ENCODE measurements at places on chromosomes 1 and 21.

DNA sequence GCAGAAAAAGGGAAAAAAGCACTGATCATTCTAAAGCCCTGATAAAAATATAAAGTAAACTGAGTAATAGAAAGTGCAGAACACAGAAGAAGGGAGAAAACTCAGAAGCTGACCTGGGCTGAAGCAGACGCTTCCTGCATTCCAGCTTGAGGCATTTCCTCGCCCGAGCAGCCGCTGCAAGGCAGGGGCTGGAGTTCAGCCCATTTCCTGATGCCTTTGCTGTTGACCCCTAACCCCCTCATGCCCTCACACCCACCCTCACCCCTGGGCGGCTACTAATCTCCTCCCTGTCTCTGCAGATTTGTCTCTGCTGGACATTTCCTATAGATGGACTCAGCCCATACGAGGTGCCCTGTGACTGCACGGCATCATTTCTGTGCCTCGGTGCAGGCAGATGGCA, 227.8 kb downstream of the NPHP4 start:
- DNase-seq = no peak

GRCh38 chr1:207885129-207886032, 25.5 kb downstream of the CD34 start:
- DNase-seq = peak; percentile 61

GRCh38 chr1:186002406-186002805, 268.2 kb downstream of the HMCN1 start:
- DNase-seq = no peak

- DNase-seq = no peak
These were observed 6.4 kb downstream of the C1orf116 start for GRCh38 chr1:207026104-207026534.

GRCh38 chr21:42834726-42835191, 44.6 kb downstream of the WDR4 start:
- no peak for DNase-seq

- no peak for DNase-seq
These were observed 78.9 kb downstream of the MAP3K21 start for GRCh38 chr1:233406339-233406960.

DNA sequence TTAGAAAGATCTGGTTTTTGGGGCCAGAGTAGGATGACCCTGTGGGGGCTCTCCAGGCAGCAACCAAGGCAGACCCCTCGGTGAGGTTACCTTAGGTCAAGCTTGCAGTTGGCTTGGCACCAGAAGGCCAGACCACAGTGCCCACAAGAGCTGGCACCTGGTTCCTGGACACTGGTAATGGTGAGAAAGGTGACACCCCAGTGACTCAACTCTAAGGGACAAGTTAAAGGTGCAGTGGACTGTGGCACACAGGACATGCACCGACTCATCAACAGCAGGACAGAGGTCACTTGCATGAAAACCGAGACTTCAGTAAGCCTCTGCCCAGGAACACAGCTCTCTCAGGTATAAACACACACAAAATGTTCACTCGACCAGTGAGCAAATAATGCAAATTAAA, 6.7 kb downstream of the LRRC38 start:
- DNase-seq = no peak

DNA sequence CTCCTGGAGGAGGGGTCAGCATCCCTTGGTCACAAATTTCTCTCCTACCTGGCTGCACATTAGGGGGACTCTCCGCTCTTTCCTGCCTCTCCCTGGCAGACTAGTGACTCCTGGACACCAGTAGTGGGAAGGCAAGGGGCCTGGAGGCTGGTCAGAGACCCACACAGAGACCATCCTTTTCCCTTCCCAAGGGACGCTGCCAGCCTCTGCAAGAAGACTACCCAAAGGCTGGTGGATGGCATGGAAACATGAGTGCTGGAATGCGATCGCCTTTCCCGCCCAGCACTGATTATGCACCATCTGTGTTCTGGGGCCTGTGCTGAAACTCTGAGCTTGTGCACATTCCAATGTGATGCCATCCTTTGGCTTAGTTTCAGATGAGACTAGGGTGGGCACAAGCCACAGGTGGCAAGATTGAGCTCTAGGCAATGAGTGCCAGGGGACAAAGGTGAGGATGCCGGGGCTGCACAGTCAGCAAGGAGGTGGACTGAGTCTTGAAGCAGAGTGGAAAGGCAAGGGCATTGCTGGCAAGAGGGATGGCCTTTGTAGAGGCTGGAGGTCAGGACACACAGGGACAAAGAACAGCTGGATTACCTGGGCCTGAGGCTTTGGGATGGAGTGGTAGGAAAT, 12.6 kb upstream of the EPS8L3 start:
- DNase-seq = no peak

DNA sequence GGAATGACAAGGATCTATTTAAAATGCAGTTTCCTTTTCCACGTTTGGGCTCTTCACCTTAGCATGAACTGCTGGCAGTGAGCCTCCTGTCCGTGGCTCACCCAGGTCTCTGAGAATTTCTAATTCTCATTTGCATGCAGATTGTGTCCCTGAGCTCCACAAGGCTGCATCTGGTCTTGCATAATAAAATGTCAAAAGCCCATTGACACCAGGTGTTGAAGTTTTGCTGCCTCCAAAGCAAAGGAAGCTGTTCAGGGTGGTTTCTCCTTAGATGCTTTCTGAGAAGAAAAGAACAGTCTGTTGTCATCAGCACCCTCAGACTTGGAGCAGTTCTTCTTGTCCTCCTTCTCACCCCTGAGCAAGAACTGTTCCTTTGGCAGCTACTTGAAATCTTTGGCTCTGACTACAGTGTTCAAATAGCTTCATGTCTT, 433.1 kb upstream of the KAZN start:
- DNase-seq = no peak

- no peak for DNase-seq
These were observed 4.1 kb upstream of the AHCYL1 start for GRCh38 chr1:109980324-109981003.

GRCh38 chr1:47684518-47684917, 246.7 kb downstream of the FOXD2 start:
- no peak for DNase-seq

GRCh38 chr1:48442864-48443619, 29.0 kb downstream of the SPATA6 start:
- no peak for DNase-seq

- DNase-seq = no peak
These were observed 126.1 kb downstream of the CACHD1 start for GRCh38 chr1:64595871-64596515.
